ENCODE measurements at places on chromosomes 2 and 18.

DNA sequence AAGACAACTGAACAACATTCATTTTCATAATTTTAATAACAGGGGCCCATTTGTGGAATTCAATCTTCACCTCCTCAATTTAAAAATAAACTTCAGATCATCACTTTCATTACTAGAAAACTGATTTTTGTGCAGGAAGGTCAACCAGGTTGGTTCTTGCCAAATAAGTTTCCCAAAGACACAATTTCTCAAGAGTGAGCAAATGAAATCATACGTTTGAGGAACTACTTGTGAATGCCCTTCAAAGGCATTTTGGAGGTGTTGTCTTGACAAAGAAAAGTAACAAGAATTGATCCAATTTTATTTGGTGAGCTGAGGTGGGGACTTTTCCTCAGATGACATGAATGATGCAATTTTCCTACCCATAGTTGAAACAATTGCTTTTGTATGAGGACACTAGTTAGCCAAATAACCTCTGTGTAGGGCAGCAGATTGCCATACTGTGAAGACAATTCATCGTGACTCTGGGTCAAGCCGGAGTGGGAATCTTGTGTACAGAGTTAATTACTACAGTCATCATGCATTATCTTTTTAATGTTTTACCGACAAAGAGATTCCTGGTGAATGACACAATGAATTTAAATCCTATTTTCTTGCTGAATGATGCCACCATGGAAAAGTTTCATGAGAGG is 121.8 kb downstream of the TGFA start:
- DNase-seq, result no peak

DNA sequence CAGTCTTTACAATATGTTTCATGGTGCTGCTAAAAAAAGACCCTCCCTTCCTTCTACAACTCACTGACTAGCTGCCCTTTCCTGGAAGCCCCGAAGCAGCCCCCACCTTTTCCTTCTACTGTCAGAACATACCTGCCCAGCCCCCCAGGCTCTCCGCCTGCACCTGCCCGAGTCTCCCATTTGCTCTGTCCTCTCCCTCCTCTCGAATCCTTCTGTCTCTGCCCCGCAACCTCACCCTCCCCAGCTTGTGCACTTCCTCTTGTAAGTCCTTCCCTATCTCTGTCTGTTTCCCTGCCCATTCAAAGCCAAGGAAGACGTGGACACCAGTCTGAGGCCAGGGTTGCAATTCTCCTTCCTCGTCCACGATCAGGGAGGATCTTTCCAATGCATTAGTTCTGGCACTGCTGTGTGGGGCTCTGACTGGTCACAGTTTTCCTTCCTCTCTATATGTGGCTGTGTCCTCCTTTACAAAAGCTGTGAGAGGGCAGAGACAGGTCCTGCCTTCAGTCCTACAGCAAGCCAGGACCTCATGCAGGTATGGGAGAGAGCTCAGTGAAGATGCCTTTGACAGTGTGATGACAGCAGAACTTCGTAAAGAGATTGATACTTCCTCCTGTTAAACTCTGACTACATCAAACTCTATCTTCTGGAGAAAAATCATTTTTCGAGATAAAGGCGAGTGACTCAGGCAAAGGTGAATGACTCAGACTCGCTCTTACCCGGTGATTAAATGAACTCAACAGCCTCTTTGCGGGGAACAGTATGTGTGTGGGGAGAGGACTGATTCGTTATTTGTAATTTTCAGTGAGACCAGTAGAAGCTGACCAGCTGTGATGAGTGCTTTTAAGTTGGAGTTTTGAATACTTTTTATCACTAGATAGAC is 14.2 kb downstream of the TNFRSF11A start:
- DNase-seq, result peak; percentile 70

DNA sequence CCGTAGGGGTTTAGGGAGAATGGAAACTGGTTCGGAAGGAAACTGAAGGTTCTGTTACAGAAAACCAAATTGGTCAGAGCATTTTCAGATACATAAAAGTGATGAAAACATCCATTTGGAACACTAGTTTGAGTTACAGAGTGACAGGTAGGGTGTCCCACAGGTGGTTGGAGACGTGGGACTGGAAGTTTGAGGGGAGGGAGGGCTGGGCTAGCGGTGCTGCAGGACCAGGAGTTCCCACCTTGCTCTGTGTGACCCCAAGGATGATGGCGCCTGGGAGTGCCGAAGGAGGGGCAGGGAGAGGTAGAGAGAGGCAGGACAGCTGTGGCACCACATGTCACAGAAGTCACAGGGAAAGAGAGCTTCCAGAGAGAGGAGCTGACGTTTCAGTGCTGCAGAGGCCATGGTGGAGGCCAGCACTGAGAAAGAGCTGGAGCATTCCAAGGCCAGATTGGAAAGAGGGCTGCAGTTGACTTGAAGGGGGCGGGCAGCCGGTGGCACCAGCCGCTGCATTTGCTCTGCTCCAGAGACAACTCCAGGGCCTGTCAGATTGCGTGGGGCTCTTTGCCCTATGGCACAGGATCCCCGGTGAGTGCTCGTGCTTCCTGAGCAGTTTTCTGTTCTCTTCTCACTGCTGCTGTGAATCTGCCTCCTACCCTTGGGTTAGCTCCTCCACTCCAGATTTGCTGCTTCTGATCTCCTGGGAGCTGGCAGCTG is 56.2 kb upstream of the FOSL2 start:
- no peak for DNase-seq

- DNase-seq, result no peak
Observed at GRCh38 chr2:178304333-178304732, 110.0 kb downstream of the OSBPL6 start.

DNA sequence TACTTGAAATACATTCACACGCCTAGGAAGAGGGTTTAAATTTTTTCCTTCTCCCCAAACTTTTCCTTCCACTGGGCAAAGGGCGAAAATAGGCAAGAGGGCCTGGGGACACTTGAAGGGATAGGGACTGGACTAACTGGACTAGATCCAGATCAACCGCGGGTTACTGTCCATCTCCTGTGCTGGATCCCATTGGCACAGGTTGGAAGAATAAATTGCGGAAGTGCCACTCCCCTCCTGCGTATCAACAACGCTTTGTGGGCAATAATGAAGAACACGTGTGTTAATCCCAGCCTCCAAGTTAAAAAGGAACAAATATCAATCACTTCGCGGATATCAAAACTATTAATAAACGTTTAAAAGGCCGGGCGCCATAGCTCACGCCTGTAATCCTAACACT is 1.7 kb upstream of the FZD5 start:
- DNase-seq, result no peak

DNA sequence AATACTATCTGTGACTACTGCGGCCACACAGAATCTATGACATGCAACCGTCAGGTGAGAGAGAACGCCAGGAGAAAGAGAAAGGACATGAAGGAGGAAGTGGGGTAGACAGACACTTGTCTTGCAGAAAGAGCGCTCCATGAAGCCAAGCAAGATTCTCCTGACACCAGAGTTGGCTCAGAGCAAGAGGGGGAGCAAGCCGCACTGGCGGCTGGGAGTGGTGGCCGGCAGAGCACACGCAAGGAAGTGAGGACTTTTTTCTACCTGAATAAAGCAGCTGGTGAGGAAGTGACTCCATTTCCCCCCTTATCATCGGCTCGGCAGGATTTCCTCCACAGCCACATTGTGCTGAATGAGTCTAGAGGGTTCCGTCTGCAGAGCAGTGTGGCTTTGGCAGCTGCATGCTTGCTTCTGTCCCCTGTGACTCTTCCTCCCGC is 181.6 kb downstream of the BCL2 start:
- no peak for DNase-seq

- no peak for DNase-seq
Observed at GRCh38 chr2:191070276-191070675, 56.3 kb upstream of the STAT1 start.

- DNase-seq, result no peak
Observed at GRCh38 chr2:128250229-128251025, 68.2 kb downstream of the HS6ST1 start.

DNA sequence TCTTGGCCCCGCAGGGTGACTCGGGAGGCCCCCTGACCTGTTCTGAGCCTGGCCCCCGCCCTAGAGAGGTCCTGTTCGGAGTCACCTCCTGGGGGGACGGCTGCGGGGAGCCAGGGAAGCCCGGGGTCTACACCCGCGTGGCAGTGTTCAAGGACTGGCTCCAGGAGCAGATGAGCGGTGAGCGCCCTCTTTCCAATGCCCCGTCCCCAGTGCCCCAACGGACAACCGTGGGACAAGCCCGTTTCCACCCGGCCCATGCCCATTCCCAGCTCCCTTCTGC is 2.6 kb upstream of the CHRND start:
- DNase-seq, result peak; percentile 18

- no peak for DNase-seq
Observed at GRCh38 chr2:24915796-24916195, 4.2 kb downstream of the ADCY3 start.

DNA sequence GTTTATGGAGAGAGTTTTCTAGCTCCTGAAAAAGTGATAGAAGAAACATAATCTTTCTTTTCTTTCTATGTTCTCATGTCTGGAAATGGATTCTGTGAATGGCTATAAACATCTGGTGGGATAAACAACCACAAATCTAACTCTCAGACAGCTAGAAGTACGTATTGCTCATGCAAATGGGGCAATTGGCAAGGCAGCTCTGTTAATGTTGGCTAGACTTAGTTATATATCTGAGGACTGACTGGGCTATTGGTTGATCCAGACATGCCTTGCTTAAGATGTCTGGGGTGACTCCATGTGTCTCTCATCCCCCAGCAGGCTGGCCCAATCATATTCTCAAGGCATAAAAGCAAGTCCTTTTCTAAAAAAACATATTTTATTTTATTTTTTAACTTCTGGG is 939.2 kb upstream of the NRXN1 start:
- no peak for DNase-seq

GRCh38 chr2:51553476-51553875 is 521.5 kb upstream of the NRXN1 start:
- DNase-seq, result no peak

GRCh38 chr2:188406414-188406813 is 114.7 kb downstream of the GULP1 start:
- no peak for DNase-seq

- no peak for DNase-seq
Observed at GRCh38 chr18:67577386-67577785, 60.9 kb upstream of the DSEL start.

- DNase-seq, result peak; percentile 40
Observed at GRCh38 chr2:8132351-8132831, 549.5 kb upstream of the ID2 start.

DNA sequence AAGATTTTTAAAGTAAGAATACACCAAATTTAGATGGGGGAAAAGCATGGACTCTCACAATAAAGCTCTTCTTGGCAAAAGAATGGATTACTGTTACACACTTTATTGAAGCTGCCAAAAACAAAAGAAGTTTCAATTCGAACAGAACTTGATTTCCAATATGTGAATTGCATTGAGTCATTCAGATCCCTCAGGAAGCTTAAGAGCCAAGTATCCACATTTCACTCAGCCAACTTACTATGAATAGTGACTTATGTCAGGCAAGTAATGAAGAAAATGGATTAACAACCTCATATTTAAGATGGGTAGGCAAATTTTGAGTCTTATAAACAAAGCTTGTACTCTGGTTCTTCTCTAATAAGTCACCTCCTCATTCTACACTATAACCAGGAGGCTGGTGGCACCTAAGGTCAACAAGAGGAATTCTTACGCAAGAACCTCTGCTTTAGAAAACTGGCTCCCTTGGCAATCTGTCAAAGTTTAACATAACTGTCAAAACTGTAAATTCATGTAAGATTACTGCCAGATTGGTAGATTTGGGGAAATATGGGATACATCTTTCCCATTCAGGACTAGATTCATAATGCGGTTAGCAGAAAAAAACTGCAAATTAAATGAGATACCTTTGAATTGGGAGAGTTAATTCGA is 6.0 kb downstream of the HADHA start:
- no peak for DNase-seq

DNA sequence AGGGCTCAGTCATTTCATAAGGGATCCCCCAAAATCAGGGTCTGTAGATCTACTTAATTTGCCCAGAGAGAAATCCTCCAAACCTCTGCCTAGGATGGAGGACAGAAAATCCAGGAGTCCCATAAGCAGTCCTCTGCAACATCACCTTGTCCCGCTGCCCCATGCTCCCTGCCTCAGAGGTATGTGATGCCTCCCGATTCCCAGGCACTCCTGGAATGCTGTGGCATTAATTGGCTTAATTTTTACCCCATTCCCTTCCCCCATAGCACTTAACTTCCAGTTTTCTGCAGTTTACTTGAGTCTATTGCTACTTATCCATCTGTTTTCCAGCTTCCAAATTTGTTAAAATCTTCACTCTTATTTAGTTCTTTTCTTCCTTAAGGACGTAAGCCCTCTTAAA is 91.6 kb upstream of the TSPYL6 start:
- DNase-seq, result no peak

DNA sequence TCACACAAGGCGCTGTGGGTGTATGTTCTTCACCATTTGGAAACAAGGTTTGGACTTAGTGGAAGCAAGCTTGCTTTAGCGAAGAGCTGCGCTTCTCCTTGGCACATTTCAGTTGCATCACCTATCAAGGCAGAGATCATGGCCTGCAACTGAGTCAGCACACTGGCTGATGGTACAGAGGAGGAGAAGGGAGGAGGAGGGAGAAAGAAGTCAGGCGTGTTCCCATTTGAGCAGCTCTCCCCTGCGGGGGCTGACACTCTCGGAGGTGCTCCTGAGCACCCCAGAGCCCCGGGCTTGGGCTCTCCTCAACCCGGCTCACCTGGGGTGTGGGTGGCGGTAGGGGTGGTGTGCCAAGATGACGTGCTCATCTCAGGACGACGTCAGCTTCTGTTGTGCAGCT is 6.0 kb upstream of the SERPINB5 start:
- DNase-seq, result no peak

GRCh38 chr2:236977852-236978398 is 107.8 kb upstream of the COPS8 start:
- DNase-seq, result no peak

- DNase-seq, result no peak
Observed at GRCh38 chr2:122216071-122216470, 460.6 kb downstream of the TSN start.

DNA sequence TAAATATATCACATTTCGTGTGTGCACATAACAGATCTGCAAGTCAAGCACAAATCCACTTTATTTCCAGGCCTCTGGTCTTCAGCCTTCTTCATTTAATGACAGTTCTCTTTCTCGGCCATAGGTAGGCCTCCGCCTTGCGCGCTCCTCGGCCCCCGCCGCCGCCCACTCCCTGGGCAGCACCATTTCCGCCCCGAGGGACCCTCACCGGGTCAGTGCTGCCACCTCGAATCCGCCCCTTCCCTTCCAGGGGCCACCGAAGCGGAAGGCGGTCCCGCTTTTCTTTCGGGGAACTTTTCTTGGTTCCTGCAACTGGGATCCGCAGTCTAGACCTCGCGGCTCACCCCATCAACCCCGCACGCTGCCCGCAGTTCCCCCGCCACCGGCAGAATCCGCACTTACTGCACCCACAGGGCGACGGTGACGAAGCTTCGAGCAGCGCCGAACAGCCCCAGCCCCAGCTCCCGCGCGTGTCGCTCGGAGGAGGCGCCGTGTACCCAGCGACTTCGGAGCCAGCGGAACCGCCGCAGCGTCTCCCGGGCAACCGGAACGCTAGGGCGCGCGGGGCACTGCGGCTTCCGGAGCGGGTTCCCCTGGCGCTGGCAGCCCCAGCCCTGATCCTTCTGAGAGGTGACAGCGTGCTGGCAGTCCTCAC is at the start of gene CDKL4:
Gene CDKL4 (minus strand): TSS at position 502 of the 655 bp plus-strand sequence.
- DNase-seq, result peak; percentile 19
